ENCODE measurements at places on chromosomes 13 and 19.

DNA sequence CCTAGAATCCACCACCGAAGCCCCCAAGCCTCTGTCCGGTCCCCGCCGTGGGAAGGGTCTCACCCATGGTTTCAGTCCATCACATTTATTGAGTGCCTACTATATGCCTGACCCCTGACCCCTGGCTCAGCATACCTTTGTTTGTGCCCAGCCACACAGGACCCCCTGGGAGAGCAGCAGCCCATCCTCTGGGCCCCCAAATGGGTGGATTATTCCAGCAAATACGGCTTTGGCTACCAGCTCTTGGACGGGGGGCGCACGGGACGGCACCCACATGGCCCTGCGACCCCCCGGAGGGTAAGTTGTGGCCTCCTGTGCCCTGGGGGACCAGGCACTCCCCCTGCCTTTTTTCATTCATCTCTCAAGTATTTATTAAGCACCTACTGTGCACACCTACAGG lies 7.7 kb downstream of the PLK5 start:
- no peak for DNase-seq

DNA sequence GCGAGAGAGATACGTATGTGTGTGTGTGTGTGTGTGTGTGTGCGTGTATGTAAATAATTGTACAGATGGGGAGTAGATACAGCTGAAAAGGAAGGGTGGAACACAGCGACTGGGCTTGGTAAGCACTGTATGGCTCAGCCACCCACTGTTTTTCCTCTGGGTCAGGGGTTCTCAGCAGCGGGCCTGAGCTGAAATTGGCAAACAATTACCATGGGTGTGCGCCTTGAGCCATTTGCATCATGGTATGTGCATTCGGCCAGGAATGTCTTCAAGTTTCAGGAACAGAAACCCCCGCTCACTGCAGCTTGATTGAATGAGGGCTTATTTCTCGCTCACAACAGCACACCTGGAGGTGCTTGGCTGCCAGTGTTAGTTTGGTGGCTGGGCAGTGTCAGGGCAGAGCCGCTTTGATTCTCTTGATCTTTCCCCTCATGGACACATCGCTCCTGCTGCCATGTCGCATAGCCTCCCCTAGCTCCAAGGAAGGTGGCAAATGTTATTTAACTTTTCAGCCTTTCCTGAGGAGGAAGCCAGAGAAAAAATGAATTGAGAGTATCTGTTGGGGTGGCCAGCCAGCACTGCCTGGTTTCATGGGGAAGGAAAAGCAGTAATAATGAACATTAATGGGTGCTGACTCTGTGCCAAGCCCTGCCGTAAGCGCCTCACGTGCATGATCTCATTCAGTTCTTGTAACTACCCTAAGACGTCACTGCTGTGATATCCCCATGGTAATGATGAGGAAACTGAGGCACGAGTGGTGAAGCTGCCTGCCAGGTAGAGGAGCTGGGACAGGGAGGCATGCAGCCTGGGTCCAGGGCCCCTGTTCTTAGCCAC lies 126.9 kb downstream of the SIPA1L3 start:
- peak; percentile 51 for DNase-seq

DNA sequence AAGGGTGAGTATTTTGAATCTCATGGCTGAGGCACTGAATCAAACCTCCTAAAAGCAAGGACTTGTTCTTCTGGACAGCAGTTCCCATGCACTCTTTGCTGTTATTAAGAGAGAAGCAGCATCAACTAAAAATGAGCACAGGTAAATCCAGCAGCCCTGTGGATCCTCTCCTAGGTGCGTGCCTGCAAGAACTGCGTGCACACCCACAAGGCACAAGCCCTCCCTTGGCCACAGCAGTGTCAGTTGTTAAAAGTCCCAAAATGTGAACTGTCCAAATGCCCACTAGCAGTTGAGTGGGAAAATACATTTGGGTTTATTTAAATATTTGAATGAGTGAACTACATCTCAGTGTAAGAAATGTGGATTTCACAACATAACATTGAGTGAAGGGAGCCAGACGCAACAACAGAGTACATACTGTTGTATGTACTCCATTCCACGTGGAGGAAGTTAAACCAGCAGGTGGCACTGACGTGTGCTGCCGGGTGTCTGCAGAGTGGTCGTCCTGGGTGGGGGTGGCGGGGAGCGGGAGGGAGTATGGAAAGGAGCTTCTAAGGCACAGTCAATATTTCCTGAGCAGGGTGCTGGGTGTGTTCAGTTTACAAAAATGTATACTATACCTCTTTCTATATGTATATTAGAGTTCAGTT lies 266.4 kb downstream of the NALCN start:
- DNase-seq: no peak

DNA sequence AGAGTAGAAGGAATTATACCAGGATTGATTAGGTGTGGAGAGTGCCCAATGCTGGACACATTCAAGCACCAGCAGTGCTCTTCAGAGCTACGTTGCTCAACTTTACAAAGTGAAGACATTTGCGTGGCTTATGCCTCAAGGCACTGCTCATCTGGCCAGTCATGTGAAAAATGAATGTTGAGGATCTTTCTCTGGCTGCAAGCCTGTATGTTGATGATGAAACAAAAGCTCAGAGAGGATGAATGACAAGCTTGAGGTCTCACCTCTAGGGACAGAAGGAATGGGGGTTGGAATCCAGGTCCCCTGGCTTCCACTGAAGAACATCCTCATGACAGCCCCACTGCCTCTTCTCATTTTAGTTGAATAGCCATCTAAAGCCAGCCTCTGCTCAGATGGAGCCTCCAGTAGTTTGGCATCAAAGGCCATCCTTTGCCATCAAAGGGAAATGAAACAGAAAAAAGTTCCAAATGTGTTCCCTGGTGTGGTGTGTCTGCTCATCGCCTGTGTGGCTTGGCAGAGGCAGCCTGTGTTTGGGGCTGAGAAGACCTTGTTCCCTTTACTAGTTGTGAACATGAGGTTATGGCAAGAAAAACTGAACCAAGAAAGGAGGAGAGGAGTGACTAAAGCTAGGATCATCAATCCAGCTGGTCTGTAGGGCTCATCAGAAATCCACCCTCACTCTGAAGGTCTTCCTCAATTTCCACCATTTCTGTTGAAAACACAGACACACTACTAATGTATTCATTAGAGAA lies 114.0 kb upstream of the KL start:
- DNase-seq: no peak

- no peak for DNase-seq
These were observed 5.3 kb downstream of the PTBP1 start for GRCh38 chr19:802498-803098.

Data from inflammatory macrophage treated with lipopolysaccharide for 1 hour (primary cell).